Heart left ventricle (tissue), 16 donors: ENCODE measurements at places on chromosomes 6 and 20.

DNA sequence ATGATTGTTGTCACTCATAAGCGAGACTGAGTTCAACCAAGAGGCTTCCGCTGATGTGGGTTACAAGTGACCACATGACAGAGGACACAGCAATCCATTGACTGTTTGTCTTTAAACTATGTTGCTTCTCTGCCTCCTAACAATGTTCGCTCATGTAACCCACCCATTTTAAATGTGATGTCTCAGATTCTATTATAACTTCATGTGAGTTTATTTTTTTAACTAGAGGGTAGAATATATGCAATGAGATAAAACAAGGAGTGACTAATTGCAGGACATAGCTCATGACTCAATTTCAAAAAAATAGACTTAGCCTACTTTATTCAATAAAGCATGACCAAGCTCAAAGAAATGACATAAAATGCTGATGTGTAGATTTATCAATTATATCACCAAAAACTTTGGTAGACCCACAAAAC, 119.2 kb upstream of the SASH1 start:
- DNase-seq = no peak

DNA sequence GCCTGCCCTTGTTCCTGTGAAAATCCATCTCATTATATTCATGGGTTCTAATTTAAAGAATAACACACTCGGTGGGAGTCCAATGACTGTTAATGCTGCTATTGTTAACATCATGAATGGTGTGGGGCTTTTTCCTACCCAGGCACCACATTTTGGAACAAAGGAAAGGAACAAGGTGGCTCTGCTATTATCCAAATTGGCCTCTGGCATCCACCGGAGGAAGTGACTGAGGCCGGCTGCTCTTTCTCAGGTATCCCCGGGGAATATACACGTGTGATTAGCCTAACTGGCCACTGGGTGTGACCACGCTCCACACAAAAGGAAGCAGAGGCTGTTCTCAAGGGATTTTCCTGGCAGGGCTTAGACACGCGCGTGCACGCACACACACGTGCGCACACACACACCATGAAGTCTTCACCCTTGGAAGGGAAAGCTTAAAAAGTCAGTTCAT, 601.2 kb upstream of the ARID1B start:
- peak; percentile 67 for DNase-seq

- DNase-seq = no peak
These were observed 799.5 kb downstream of the QKI start for GRCh38 chr6:164214066-164214465.

DNA sequence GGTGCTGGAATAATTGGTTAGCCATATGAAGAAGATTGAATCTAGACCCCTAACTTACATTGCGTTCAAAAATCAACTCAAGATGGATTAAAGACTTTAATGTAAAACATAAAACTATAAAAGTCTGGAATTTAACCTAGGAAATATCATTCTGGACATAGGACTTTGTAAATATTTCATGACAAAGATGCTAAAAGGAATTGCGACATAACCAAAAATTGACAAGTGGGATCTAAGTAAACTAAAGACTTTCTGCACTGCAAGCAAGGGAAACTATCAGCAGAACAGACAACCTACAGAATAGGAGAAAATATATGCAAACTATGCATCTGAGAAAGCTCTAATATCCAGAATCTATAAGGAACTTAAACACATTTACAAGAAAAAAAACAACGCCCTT, 45.5 kb upstream of the SLC35F1 start:
- no peak for DNase-seq
